ENCODE measurements at places on chromosomes 1 and 21. TPM values are rescaled to one million over a fixed set of nuclear protein-coding genes. Genes with fewer than 3 reads are reported as not detected.

Gene BSND
- not detected for total RNA-seq

Gene WNT3A
- 2.7 TPM for total RNA-seq

GRCh38 chr1:206972728-206973127 lies 2.5 kb upstream of the FCAMR start:
- no peak for DNase-seq

Gene ALDH4A1
- total RNA-seq: 59.1 TPM

Gene RNASEL
- total RNA-seq: 5.6 TPM

Gene KCNN3
- total RNA-seq: 0.18 TPM

DNA sequence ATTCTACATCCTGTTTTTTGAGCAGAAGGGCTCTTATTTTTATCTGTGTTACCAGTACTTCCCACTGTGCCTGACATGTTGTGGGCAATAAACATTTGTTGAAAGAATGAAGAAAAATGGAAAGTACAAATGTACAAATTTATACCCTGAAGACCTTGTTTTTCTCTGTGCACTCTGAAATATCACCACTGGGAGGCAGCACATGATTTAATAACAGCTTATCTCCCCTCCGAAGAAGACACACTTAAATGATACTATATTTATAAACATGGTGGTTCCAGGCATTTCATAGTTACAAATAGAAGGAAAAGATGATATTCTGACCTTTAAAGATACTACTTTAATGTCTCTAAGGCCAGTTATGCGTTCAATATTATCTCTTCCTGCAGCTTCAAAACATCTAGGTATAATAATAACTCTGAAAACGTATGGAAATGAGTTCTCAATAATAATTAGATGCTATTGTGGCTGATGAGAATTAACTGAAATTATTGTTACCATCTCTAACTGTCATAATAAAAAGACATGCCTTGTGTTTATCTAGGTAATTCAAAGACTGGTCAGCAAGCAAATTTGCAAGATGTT lies 12.8 kb downstream of the DYNLT5 start:
- DNase-seq: no peak

GRCh38 chr1:200373811-200374231 lies 36.0 kb downstream of the ZNF281 start:
- no peak for DNase-seq

Gene TTF2
- 14.4 TPM for total RNA-seq

Gene KCNA3
- total RNA-seq: 3.2 TPM

DNA sequence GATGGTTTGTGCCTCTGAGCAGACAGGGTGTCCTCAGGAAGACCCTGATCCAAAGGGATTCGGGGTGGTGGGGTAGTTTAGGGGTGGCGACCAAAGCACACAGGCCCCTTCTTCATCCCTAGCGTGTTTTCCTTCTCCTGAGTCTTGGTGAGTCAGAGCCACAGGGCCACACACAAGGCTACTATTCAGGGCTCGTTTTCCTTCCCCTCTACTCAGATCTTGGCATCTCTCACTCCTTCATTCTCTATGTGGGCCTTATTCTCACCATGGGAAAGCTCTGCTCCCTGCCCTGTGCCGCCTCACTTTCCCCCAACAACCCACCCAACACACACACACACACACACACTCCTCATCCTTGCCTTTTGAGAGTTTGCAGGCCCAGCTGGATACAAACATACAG lies 43.6 kb upstream of the WNT2B start:
- no peak for DNase-seq

DNA sequence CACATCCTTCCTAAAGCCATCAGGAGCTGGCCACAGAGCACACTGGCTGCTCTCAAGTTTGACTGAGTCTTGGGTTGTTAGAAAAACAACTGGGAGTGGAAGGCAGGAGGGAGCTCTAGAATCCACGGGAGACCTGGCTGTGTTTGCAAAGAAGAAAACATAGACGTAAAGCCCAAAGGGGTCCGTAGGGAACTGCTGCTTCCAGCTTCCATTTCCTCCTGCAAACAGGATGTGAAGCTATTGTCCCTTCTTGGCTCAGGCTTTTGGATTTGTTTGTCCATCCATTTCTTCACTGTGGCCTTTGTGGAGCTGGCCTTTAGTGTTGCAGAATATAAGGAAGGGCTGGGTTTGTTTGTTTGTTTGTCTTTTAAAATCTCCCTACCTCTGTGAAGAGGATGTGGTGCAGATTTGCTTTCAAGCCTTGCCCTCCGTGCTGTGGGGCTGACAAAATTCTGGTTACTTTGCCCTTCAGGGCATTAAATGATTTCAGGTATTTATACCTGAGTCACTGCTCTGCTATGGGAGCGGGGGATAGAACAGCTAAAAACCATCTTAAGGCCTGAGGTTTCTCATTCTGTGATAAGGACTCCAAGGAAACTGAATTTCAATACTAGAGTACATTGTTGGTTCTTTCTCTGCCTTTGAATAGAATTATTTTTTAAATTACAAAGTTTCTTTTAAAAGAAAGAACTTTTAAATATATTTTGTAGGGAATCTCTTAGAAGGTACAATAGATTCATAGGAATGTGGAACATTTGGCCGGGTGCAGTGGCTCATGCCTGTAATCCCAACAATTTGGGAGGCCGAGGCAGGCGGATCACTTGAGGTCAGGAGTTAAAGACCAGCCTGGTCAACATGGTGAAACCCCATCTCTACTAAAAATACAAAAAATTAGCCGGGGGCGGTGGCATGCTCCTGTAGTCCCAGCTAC lies 74.3 kb downstream of the MPZL1 start:
- no peak for DNase-seq

DNA sequence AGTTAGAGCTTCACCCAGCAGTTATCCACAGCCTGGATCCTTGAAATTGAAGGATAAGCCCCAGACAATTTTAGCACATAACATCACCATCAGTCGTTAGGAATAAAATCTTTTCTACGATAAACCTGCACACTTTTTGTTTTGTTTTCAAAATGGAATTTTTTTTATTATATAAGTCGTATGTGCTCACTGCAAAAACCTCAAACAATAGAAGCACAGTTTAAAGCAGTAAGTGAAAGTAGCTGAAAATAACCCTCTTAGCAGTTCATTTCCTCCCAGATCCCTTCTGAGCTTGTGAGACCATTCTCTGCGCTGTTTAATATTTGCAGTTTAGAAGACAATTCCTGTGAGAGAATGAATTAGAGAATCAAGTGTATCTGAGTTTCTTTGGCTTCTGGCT lies 38.3 kb downstream of the ELK4 start:
- DNase-seq: no peak

DNA sequence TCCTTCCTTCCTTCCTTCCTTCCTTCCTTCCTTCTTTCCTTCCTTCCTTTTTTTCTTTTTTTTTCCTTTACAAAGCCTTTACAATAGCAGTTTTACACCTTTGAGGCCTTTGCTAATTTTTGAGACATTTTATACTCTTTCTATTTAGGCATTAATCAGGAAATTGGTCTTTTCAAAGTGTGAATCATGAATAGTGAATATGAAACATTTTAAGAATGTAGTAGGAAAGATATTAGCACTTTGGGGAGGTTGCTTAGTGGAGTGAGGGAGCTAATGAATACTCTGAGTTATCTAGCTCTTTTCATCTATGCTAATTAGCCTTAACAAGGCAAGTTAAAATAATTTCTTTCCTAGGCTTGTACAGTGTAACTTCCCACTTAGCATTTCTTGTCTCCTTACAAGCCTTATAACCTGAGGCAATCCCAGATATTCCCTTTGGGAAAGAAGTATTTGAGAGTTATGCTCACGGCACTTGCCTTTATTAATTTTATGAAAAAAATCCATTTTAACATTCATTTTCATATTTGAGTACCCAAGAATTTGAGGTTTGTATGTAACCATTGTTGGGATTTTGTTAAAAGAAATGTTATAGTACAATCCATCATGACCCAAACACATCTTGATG lies 122.6 kb downstream of the NTNG1 start:
- DNase-seq: no peak

DNA sequence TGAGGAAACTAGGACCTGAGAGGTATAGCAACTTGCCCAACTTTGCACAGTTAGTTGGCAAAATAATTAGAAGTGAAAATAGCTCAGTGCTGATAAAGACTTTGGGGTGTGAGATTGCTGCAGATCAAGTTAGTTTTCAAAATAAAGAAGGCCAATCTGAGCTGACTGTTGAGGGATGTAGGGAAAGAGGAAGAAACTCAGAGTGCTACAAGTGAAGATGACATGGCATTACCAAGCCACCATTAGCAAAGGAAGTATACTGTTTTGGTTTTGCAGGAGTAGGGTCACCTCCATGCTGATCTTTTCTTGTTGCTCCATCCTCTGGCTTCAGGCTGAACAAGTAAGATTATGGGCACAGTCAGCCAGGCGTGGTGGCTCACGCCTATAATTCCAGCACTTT lies 78.7 kb upstream of the ADAM30 start:
- DNase-seq: no peak

DNA sequence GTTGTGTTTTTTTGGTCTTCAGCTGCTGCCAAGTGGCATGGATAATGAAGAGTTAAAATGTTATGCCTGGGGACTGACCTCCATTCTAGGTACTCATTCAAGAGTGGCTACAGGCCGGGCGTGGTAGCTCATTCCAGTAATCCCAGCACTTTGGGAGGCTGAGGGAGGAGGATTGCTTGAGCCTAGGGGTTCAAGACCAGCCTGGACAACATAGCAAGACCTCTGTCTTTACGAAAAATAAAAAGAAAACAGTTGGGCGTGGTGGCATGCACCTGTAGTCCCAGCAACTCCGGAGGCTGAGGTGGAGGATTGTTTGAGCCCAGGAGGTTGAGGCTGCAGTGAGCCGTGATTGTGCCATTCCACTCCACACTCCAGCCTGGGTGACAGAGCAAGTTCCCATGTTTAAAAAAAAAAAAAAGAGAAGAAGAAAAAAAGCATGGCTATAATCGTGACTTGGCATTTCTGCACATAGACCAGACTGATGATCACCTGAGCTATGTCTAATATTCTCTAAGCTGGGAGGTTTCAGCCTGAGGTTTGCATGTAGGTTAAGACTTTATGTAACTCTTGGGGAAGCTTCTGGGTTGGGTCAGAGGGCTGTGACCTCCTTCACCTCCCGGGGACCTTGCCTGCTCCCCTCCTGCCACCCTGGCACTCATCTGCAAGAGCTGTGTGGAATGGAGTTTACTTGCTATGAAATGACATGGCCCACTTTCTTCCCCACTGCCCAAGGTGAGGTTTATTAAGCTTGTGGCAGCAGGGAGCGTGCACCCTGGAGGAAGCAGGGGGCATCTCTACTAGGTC lies 51.3 kb downstream of the DHRS3 start:
- no peak for DNase-seq

Gene AADACL3
- not detected for total RNA-seq

DNA sequence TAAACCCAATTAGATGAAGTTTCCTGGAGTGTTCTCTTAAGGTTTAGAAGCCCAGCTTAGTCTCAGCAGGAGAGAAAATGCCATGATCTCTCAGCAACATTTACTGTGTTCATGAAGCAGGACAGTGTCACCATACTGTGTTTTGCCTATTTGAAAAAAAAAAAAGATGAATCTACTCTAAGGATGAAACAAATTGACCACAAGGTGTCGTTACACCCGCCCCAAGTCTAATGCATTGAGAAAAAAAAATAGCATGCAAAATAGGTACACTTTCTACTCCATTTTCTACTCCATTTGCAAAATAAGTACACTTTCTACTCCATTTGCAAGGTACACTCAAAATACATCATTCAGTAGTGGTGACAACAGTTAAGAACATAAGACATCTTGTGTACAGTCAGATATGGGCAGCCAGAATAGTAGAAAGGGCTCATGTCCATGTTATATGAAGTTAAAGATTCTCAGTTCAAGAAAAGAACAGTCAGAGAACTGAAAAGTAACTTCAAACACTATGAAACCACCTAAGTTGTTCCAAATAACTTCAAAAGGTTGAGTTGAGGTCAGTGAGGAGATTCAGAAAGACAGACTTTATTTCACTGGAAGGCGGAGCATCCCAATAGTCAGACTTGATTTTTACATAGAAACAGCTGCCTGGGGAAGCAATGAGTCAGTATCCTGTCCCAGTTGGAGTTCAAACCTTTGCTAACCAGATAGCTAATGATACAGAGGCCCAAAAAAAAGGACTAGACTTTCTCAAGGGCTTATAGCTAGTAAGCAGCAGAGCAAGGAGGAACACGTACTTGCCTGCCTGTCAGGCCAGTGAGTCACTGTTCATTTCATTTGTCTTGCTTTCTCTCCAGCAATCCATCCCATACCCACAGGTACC lies 13.3 kb downstream of the PLPPR5 start:
- DNase-seq: no peak

DNA sequence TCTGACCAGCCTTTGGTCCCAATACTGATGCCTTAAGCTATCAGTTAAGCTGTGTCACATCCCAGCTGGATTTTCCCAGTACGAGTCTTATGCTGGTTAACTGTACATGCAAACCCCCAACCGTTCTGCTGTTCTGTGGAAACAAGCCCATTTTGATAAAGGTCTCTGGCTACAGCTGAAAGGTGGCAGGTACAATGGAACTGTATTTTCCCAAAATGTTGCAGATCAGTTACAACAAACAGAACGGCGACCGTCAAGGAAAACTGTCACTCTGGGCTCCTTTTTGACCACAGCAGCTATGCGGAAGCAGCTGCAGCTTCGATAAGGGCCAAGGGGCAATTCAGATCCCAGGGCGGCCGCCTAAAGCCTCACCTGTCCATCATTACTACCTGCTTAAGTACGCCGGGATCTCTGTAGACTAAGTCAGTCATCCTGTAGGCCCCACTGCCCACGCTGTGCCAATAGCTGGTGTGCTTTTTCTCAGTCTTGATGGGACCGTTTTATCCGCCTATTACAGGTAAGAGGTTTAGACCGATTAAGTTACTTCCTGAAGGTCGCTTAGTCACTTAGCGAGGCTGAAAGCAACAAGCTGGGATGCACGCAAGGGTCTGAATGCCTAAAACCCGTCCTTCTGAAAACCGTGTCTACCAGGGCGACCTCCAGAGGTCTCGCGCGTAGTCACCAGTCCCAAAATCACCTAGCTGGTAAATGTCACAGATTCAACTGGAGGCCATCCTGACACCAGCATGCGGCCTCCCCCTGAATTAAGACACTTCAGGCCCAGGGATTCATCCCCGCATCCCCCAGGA lies 11.1 kb upstream of the RAB42 start:
- DNase-seq: no peak

DNA sequence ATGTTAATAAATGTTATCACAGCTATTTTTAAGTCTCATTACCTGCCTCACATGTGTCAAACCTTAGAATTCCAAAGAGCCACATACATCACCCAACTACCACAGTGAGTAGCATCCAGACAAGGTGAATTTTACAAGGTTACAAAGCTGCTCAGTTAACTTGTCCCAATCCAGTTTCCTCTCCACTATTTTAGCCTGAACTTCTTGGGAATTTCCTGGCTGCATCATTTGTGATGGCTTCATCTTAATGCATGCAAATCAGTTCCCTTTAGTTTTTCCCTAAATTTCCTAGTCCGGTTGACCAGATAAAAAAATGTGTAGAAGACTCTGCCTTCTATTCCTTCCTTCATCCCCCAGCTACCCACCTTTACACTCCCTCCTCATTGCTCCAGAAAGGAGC lies 597 bp upstream of the TRAF3IP3 start:
- no peak for DNase-seq

Gene CFAP141
- total RNA-seq: not detected

- no peak for DNase-seq
Observed at GRCh38 chr21:37153196-37153934, 80.3 kb downstream of the TTC3 start.

GRCh38 chr21:35097525-35097924 lies 48.4 kb upstream of the RUNX1 start:
- DNase-seq: no peak

GRCh38 chr1:246617768-246618167 lies 51.5 kb downstream of the CNST start:
- no peak for DNase-seq

- DNase-seq: no peak
Observed at GRCh38 chr1:216521477-216521876, 98.2 kb upstream of the USH2A start.

All from esophagus squamous epithelium (tissue), 5 donors.